Heart left ventricle (tissue), 16 donors: ENCODE measurements at places on chromosomes 7 and 10. TPM values are rescaled to one million over a fixed set of nuclear protein-coding genes. Genes with fewer than 3 reads are reported as not detected.

DNA sequence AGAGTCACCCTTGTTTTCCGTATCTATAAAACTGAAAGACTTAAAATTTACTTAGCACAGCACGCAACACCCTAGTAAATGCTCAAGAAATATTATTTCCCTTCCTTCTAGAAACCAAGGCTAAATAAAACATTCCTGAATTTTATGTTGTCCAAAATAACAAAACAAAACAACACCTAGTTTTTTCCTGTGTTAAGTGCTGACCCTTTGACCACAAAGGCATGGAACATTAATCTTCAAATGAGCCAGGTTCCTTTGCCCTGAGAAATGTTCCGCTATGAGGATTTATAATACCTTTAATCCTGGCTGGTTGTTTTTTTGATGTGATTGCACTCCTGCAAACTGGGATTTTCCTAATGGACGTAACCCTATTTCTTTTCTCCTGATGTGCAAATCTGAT, 29.0 kb upstream of the DGKI start:
- DNase-seq = no peak

- no peak for DNase-seq
Observed at GRCh38 chr10:127848226-127848625, 44.5 kb downstream of the CLRN3 start.

- no peak for DNase-seq
Observed at GRCh38 chr7:47540387-47541350, 41.2 kb downstream of the TNS3 start.

DNA sequence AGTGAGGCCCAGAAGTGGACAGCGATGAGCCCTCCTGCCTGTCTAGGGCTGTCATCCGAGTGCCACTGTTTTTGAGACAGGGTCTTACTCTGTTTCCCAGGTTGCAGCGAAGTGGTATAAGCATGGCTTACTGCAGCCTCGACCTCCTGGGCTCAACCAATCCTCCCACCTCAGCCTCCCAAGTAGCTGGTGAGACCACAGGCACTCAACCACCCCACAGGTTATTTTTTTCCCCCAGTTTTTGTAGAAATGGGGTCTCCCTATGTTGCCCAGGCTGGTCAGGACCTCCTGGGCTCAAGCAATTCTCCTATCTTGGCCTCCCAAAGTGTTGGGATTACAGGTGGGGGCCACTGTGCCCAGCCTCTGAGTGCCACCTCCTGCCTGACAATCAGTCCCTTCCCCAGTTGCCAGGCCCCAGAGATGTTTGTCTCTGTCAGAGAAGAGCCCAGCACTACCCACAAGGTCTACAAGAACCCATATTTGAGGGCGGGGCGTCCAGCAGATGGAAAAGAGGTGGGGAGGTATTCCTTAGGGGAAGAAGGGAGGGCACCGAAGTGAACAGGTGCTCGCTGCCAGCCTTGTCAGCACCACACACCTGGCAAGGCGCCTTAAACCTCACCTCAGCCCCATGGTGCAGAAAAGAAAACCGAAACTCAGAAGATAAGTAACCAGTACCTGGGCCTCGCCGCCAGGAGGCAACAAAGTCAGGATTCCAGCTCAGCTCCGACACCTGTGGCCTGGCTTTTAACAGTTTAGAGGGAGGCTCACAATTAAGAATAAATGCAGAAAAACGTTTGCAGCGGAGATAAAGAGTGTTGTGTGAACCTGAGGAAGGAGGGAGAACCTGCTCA, 77.4 kb upstream of the ANLN start:
- DNase-seq = no peak

DNA sequence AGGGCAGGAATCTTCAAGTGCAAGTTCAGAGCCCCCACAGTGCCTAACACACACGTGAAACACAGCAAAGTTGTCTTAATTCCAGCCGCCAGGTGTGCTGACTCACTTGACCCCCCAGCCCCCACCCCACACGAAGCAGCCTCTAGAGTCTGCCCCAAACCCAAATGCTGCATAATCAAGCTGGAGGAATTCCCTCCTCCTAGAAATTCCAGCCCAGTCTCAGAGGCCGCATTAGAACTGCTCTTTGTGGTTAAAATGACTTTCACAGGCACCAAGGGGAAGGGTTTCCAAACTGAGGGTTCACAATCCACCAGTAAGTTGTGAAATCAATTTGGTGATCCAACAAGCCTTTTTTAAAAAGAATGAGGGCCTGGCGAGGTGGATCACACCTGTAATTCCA, 67.0 kb upstream of the PLXNA4 start:
- no peak for DNase-seq

The JCAD gene
- total RNA-seq = 22.7 TPM

The HOXA1 gene
- 0.59 TPM for total RNA-seq
